ENCODE measurements at places on chromosomes 2 and 18.

- DNase-seq, result no peak
These were observed 20.0 kb downstream of the MALT1 start for GRCh38 chr18:58691256-58691655.

DNA sequence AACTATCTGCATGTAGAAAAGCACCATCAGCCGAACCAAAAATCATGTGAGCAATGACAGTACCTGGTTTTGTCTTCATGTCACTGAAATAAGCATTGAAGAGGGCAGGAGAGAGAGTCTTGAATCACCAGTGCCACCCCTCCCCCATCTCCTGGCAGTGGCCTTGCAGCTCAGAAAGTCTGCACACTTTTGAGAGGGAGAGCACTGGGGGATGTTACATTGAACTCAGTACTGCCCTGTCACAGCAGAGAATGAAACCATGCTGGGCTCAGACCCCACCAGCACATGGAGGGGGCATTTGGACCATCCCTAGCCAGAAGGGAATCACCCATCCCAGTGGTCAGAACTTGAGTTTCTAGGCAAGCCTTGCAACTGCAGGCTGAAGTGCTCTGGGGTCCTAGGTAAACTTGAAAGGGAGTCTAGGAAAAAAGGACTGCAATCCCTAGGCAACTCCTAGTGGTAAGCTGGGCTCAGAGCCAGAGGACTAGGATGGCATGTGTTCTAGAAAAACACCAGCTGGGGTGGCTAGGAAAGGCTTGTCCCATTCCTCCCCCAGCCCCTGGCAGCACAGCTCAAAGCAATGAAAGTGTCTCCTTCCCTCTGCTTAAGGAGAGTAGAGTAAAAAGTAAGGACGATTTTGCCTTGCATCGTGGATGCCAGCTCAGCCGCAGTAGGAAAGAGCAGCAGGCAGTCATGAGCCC, 259.9 kb upstream of the MYT1L start:
- no peak for DNase-seq

DNA sequence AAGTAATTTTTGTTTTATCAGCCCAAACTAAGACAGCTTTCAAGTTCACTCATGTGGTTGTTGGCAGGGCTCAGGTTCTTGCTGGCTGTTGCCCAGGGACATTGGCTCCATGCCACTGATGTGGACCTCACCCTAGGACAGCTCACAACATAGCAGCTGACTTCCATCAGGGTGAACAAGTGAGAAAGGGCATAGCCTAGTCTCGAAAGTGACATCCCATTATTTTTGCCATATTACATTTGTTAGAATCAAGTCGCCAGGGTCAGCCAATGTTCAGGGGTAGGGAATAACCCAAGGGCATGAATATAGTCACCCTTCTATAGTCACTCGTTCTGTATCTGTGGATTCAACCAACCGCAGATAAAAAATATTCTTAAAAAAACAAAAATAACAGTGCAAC, 10.7 kb upstream of the CWC22 start:
- no peak for DNase-seq

DNA sequence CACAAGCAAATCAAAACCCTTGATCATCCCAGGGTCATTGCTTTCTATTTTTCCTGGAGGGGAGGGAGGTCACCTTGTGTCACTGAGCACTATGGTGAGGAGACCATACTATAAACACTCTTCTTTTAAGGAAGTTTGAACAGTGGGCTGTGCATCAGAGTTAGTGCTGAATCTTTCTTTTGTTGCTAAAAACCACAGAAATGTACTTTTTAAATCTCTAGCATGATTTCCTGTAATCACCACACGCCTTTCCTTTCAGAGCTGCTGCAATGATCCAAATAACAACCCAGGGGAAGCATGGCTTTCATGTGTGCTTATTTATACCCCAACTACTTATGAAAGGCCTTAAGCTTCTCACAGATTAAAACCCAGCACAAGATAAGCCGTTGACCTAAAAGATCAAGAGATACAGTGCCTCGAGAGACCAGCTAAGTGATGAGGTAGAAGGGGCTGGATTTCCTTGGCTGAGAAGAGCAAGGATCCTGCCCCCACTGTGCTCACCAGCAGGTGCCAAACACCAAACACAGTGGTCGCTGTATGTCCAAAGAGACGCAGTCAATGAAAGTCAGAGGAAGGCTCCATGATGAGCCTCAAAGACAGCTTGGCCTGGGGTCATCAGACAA, 34.7 kb downstream of the TRABD2A start:
- no peak for DNase-seq

DNA sequence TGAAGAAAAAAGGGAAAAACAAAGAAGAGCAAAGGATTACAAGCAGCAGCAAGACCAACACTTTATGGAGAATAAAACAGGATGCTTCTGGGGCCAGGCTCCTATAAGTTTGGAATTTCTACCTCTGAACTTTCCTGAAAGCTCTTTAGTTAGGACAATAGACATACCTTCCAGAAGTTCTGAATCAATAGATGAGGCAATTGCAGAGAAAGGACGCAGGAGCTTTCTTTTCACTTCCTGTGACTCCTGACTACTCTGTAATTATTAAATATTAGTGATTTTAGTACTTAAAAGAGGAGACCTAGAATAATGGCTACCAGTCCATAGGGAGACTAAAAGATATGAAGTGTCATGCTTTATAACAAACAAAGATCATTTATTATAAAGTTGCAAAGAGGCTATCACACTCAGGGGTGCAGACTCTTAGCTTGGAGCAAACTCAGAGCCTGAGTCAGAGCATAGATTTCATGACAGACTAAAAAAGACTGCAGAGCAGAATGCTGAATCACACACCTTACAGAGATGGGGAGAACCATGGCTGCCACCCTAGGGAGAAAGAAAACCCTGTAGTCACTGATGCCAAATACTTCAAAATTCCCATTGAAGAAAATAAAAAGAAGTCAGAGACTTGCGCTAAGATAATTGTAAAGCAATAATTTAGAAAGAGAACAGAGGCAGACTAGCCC, 52.5 kb upstream of the FAM136A start:
- DNase-seq, result no peak

- no peak for DNase-seq
These were observed 24.5 kb upstream of the KCNE4 start for GRCh38 chr2:223027442-223027841.

DNA sequence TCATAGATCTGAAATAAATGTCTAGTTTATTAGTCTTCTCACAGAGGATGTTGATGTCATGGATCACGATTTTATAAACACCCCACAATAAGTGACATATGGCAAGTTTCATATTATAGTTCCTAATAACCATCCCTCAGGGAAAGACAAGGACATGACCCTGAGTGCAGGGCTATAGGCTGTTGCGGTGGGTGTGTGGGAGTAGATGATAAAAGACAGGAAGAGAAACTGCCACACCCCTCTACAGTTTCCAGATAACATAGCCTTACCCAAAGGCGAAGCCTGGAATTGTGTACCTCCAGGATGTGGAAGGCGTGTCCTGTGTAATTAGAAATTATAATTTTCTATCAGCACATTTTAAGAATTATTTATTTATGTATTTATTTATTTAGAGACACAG, 2.4 kb upstream of the NEDD4L start:
- no peak for DNase-seq

- no peak for DNase-seq
These were observed 100.6 kb downstream of the LAMA1 start for GRCh38 chr18:7017013-7017412.

GRCh38 chr18:49225160-49225559, 235.3 kb downstream of the DYM start:
- DNase-seq, result no peak

- DNase-seq, result no peak
These were observed 26.7 kb upstream of the TGFA start for GRCh38 chr2:70580352-70580751.

- no peak for DNase-seq
These were observed 747.1 kb upstream of the FSHR start for GRCh38 chr2:49901202-49902065.

DNA sequence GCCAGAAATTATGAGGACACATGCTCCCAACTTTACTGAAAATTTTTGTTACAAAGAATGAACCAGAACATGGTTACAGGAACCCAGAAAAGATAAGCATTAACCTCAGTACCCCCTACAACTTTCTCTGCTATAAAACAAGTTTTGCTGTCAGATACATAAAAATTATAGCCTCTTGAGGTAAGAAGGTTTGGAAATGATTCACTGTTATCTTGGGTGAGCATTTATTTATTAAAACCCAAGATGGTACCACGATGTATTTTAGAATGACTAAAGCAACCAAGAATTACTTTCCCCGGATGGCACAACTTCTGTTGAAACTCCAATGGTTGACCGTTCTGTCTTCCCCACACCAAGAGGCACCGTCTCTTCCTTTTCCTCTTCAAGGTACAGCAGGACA, 72.9 kb downstream of the RBMS1 start:
- no peak for DNase-seq

DNA sequence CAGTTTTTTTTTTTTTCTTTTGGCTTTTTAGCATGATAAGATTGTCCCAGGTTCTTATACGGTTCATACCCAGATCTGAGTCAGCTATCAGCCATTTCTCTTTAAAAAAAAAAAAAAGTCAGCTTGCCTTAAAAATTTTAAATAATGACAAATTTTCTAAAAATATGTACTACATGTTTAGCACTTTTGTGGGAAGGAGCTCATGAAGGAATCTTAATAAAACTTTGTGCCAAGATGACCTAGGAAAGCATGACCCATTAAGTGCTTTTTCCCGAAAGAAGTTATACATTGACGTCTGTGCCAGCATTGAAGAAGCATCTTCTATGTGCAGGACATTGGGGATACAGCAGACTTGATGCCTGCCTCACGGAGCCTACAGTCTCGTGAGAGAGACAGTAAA, 4.5 kb upstream of the RBMS1 start:
- no peak for DNase-seq

GRCh38 chr2:218882461-218882816, 1.8 kb downstream of the WNT10A start:
- DNase-seq, result no peak

- no peak for DNase-seq
These were observed 62.9 kb downstream of the MIB1 start for GRCh38 chr18:21803495-21803894.

GRCh38 chr2:218853766-218854165, 5.8 kb upstream of the WNT6 start:
- no peak for DNase-seq

GRCh38 chr2:193943406-193943960, 1713.5 kb upstream of the SLC39A10 start:
- DNase-seq, result no peak

DNA sequence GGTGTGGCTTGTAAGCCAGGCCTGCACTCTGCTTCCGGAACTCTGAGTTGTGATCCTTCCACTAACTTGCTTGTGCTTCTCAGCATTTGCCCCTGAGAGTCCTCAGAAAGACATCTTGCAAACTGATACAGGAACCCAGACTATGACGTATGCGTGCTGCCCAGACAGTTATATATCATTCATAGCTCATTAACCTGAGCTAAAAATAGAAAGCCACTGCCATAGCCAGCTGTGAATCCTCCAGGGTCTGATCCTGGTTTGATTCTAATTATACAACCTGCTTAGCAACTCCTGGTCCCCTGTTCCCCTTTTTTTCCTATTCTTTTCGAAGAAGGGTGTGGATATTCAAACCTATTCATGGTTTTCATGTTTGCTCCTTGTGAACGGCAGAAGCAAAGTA, 63.7 kb downstream of the MARCHF4 start:
- DNase-seq, result no peak

All from stimulated activated CD8-positive, alpha-beta memory T cell treated with anti-CD3 and anti-CD28 coated beads, Interleukin-4, amount 100 ng/mL, for 4 hours (primary cell).